ENCODE measurements at places on chromosomes 5 and 9. TPM values are rescaled to one million over a fixed set of nuclear protein-coding genes. Genes with fewer than 3 reads are reported as not detected.

DNA sequence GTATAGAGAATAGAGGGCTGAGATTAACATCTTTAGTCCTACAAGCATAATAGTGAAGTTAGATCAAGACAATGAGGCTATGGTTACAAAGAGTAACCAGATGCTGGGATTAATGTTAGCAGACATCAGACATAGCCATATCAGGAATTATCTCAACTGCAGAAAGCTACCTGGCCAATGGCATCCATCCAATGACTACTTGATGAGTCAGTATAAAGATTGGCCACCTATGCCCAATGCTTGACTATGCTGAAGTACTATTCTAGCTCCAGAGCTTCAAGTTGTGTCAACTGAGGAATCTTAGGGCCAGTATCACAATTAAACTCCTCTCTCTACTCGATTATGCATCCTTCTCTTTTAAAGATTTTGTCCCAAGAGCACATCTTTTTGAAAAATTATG lies 541.4 kb downstream of the PRELID2 start:
- DNase-seq = no peak

DNA sequence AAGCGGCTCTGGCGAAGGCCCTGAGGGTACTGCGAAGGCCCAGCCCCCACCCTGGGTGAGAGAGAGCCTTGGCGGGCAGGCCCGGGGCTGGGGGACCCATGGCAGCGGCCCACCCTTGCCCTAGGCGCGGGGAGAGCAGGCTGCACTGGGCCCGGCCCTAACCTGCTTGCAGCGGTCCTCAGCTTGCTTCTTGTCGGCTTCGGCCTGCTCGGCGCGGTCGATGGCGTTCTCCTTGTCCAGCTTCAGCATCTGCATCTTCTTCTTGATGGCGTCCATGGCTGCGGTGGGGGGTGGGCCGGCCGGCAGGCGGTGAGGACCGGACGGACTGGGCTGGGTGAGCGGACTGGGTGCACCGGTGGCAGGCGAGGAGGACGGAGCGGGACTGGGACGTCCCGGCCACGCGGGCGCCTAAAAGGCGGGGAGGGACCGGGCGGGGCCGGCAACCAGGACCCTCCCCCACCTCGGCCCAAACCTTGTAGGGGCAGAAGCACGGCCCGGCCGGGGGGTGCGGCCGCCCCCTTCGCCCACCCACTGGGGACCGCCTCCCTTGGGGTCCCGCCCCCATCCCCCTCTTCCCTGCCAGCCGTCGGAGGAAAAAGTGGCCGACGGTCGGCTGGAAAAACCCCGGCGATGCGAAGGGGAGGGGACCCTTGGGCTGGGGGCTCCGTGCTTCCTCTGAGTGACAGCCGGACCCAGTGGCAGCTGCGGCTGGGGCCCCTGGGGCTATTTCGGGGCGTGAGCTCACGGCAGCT lies at the start of gene TPM2:
Gene TPM2, minus strand, starts transcription at position 384 of the 752 bp plus-strand sequence. Its CDS starts 108 bp downstream, at position 276.
- peak; percentile 46 for DNase-seq

- peak; percentile 72 for DNase-seq
Observed at GRCh38 chr5:17020678-17021601, 84.9 kb upstream of the MYO10 start.

DNA sequence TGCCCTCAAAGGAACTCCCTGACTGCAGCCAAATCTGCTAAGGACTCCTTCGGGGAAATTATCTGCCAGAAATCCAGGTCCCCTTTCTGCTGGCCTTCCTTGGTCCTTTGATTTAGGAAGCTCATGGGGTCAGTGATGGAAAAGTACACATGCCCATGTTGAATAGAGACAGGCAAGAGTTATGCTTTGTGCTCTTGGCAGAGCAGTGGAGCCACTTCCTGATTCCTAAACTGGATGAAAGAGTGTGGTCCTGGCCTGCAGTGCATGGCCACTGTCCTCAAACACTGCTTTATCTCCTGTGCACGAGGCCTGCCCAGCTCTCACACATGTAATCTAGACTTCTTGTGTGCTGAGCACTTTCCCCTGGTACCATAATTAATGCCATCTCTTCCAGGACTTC lies 2.0 kb upstream of the EBF1 start:
- DNase-seq = no peak

DNA sequence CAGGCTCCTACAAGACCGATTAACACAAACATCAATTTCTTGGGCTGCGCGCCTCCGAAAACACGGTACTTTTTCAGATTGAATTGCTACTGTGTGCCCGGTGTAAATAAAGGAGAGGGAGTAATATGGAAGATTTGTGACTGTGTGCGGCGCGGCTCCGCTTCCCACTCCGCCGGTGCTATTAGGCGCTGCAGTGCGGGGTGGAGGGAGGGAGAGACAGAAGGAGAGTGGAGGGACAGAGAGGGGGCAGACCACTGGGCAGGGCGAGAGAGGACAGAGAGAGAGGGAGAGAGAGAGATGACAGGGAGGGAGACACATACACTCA lies 24.7 kb upstream of the RNU6ATAC start:
- no peak for DNase-seq

DNA sequence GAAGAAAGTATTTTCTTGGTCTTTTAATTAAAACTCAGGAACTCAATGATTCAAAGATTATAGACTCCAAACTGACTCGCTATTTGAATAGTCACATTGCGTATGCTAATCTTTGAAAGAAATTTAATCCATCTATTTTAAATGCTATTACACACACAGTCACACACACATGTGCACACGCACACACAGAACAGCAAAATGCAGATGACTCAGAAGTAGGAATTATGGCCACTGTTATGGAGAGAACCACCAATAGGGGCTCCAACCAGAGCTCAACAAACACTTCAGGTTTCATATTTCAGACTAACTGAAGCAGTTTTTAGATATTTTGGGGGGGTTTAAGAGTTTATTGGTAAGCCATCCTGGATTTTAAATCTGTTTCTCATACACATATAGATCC lies 1917.9 kb downstream of the EFNA5 start:
- DNase-seq = no peak

DNA sequence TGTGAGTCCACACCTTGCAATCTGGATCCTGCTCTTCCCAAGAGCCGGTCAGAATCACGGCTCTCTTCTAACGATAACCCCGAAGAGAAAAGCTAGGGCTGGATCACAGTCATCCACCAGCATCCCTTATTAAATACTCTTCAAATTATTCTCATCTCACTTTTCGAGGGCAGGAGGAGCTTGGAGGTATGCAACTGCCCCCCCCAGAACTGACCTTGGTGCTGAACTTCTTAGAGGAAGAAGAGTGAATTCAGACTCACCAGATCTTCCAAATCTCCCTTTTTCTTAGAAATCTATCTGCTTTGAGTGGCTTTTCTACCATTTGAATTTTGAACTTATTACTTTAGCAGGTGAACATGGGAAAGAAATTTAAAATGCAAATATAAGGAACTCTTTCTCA lies 75.7 kb downstream of the MED10 start:
- DNase-seq = peak; percentile 12

DNA sequence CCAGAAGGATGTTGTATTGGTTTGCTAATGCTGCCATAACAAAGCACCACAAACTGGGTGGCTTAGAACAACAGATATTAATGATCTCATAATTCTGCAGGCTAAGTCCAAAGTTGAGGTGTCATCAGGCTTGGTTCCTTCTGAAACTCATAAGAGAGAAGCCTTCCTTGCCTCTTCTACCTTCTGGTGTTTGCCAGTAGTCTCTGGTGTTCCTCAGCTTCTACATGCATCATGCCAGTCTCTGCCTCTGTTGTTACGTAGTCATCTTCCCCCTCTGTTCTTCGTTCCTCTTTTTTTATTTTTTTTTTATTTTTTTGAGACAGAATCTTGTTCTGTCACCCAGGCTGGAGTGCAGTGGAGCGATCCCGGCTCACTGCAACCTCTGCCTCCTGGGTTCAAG lies 61.8 kb downstream of the LRRC70 start:
- DNase-seq = no peak

GRCh38 chr9:16598316-16598715 lies 272.2 kb downstream of the BNC2 start:
- no peak for DNase-seq

DNA sequence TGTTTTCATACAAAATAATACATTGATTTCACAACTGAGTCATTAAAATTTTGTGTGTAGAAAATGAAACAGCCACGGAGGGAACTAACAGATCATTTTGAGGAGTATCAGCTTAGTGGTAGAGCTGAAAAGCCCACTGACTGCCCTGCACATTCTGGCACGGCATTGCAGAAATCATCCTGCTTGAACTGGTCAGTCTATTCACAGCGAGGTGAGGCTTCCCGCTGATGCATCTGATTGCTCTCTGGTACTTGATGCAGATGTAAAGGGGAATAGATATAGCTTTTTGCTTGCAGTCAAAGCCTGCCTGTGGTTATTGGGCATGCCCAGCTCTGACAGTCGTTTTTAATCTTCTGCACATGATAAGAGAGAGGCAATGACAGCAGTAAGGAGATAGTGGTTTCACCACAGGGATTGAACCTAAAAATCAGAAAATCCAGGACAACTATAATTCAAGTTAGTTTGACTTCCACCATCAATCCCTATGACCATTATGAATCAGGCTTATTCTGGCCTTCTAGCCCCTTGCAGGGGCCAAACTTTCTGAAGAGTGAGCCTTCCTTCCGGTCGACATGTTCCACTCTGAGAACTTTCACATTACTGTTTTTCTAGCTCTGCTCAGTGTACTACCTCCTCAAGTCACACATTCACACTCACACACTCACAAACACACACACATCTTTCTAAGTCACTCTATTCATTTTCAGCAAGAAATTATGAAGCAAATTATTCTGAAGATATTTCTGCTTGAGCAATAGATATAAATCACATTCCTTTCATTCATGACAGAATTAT lies 782.8 kb upstream of the NUDT12 start:
- DNase-seq = no peak

GRCh38 chr9:87606841-87607521 lies 109.3 kb downstream of the DAPK1 start:
- DNase-seq = peak; percentile 10

DNA sequence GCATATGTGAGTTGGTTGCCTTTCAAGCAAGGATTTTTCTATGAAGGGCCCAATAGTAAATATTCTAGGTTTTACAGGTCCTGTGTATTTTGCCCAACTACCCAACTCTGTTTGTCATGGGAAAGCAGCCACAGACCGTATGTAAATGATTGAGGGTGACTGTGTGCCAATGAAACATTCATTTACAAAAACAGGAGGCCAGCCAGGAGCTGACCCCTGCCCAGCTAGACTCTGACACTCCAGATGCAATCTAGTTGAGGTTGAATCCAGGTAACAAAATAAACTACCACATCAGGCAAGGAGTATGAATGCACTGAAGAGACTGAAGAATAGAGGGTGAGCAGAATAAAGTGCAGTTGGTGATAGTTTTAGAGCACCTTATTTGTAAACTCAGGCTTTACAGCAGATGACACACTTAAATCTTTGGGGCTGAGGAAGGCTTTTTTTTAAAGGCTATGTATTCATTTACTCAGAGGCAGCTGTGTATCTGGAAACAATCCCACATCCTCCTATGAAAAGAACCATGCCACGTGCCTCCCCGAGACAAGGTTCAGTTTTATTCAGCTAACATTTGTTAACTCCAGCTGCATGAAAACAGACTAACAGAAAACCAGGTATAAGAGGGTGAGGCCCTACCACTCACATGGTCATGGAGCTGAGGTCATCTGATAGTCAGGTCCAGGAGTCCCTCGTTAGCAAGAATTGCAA lies 60.7 kb downstream of the SLC1A1 start:
- DNase-seq = peak; percentile 35

DNA sequence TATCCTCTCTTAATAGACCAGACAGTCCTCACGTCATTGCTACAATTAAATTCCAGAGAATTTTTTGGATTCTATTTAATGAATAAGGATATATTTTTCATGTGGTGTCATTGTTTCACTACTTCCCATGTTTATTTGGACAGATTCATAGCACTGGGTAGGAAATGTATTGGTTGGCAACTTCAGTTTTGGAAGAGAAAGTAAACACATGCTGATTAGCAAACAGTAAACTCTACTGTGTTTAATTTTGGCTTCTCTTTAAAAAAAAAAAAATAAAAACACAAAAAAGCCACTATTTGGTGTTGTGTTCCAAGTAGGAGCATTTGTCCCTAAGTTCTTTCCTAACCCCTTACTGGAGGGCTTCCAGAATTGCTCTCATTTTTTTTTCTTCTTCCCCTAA lies 77.3 kb downstream of the NFIB start:
- DNase-seq = peak; percentile 76

DNA sequence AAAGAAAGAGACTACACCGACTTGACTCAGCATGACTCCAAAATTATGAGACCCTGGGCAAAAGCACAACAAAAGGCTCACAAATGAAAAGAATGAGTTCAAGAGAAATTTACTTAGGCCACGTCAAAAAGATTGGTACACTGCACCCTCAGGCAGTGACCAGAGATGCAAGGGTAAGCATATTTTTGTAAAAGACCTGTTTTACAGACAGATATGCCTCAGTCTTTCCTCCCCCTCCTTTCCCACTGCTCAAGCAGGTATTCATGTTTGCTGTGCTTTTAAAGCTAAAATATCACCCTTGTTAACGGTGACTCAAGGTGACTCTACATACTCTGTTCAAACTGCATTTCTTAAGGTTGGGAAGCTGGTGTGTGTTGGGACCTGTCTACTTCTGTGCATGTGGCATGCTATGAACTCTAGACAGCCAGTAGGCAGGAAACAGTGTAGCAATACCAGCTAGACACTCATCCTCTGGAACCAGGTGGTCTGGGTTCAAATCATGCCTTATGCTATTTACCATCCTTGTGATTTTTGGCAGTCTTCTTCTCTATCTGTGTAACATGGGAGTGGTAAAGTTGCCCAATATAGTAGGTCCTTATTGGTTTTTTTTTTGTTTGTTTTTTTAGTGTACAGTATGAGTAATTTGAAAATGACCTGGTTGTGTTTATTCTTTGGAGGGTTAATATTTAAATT lies 98.7 kb downstream of the TLE4 start:
- DNase-seq = no peak

GRCh38 chr5:139481122-139481533 lies 1.4 kb downstream of the STING1 start:
- peak; percentile 31 for DNase-seq

The C9 gene
- total RNA-seq = under 0.01 TPM

The STKLD1 gene
- 0.44 TPM for total RNA-seq

The CDKN2B gene
- total RNA-seq = 1.4 TPM

The ALDH1A1 gene
- total RNA-seq = 1,079 TPM

The TAF1L gene
- total RNA-seq = under 0.01 TPM
